ENCODE measurements at places on chromosomes 13 and 19.
A peak's percentile ranks its signal among the peaks of the same experiment; 100 is the strongest.

GRCh38 chr19:5070930-5071329, 102.0 kb downstream of the KDM4B start:
- no peak for DNase-seq

DNA sequence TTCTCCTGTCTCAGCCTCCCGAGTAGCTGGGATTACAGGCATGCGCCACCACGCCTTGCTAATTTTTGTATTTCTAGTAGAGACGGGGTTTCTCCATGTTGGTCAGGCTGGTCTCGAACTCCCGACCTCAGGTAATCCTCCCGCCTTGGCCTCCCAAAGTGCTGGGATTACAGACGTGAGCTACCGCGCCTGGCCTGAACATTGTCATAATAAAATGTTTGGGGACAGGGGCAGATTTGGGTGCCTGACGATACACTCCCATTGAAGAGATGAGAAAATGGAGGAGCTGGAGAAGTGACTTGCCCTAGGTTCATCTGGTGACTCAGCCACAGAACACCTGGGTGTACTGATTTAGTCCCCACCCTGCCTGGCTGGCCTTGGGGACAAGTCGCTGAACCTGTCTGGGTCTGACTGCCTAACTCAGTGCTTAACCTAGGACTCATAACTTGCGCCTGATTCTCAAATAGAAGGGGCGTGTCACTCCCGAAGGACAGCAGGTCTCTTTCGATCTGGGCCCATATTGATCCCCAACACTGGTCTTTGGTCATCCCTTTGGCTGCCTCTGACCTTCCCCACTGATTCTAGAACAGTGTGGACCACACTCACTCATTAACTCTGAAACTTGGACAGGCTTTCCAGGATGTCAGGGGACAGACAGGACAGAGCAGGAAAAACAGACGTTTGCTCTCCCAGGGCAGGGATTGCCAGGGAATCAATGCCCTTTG, 7.6 kb upstream of the BICRA start:
- peak; percentile 74 for DNase-seq

DNA sequence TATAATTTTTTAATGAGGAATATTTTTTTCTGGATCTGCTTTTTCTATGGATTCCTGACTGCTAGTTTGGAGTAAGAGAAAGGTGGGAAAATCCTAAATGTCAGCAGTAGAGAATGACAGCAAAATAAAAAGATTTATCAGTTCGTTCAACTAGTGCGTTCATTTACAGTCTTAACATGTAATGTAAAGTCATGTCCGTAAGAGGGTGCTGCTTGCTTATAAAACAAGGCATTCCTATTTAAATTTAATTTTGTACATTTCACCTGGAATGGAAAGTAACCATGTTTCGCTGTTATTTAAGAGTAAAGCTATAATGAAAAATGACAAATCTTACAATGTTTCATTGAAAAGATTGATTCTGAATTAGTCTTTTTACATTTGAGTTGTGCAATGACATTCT, 76.6 kb downstream of the ZMYM2 start:
- DNase-seq: no peak

- no peak for DNase-seq
These were observed 17.6 kb downstream of the ZNF296 start for GRCh38 chr19:45058622-45059159.

GRCh38 chr19:30146346-30146745, 204.3 kb downstream of the URI1 start:
- DNase-seq: no peak

DNA sequence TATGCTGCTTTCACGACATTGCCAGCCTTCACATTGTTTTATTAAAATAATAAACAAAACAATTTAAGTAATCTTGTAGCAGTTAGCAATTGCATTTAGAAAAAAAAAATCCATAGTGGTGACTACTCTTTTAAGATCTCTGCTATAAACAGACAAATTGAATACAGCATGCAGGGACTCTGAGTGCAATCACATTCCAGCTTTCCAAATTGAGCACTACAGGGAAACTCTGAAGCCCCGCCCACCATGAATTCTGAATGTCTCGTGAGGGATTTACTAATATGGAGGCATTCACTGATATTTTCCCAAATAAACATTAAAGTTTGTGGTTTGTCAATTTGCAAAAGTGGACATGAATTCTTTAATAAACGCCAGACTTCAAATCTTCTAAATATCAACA, 698.8 kb downstream of the LIG4 start:
- no peak for DNase-seq

DNA sequence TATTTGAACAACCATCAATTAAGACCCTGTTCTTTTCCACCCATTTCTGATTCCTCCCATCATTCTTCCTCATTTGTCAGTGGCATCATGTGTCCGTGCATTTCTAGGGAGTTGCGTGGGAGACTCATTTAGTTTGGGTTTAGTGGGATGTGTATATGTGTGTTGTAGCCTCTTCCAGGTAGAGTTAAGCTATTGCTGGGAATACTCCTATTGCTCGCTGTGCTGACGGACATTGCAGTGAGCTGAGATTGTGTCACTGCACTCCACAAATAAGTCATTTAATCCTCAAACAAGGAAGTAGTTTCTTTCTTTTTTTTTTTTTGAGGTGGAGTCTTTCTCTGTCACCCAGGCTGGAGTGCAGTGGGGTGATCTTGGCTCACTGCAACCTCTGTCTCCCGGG, 42.2 kb upstream of the RCBTB2 start:
- DNase-seq: no peak

DNA sequence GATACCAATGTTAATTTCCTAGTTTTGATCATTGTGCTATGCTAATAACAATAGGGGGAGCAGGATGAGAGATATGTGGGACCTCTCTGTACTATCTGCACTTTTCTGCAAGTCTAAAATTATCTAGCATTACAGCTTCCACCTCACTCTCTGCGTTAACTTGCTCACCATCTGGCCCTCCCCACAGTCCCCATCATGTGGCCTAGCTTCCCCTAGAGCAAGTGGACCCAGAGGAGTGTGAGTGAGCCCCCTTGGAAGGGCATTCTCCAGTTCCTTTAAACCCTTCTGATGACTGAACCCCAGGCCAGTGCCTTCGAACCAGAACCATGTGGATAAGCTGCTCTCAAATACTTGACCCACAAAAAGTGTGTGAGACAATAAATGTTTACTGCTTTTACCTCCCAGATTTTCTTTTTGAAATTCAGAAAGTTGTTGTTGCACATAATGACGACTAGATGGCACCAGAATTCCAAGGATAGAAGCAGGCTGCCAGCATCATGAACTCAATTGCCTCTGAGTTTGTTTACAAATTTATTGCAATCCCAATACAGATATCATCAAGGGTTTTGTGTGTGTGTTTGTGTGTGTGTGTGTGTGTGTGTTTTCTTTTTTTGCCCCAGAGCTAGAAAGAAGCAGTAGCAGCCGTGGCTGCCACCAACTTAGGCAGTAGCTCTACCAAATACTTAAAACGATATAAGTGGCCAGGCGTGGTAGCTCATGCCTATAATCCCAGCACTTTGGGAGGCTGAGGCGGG, 49.0 kb upstream of the ZNF780A start:
- peak; percentile 13 for DNase-seq

- no peak for DNase-seq
These were observed 7.9 kb downstream of the DCAF15 start for GRCh38 chr19:13959962-13960862.

DNA sequence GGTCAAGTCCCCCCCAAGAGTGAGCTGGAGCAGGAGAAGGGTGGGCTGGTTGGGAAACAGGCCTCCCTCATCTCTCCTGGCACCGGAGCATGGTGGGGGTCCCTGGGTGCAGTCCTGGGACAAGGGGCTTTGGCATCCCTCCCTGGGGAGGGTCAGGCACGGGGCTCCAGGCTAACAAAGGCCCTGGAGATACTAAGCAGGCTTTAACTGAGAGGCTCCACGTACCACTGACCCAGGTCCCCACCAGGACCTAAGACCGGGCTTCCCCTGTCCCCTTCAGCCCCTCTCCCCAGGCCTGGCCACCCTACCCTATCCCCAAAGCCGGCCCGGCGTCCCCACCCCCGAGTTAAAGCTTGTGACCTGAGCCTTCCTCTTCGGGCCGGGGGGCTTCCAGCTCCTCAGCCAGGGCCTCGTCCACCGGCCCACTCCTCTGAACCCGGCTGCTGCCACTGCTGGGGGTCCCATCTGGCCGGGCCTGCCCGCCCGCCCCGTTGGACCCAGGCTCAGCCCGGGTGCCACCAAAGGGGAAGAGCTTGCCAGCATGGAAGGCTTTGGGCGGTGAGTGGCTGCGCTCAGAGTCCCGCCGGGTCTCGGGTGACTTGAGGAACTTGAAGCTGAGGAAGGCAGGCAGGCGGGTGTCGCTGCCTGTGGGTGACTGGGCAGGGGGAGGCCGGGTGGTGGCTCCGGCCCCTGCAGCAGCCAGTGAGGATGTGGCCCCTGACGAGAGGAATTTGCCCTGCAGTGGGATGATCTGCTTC, 10.1 kb downstream of the ANO8 start:
- DNase-seq: peak; percentile 55

DNA sequence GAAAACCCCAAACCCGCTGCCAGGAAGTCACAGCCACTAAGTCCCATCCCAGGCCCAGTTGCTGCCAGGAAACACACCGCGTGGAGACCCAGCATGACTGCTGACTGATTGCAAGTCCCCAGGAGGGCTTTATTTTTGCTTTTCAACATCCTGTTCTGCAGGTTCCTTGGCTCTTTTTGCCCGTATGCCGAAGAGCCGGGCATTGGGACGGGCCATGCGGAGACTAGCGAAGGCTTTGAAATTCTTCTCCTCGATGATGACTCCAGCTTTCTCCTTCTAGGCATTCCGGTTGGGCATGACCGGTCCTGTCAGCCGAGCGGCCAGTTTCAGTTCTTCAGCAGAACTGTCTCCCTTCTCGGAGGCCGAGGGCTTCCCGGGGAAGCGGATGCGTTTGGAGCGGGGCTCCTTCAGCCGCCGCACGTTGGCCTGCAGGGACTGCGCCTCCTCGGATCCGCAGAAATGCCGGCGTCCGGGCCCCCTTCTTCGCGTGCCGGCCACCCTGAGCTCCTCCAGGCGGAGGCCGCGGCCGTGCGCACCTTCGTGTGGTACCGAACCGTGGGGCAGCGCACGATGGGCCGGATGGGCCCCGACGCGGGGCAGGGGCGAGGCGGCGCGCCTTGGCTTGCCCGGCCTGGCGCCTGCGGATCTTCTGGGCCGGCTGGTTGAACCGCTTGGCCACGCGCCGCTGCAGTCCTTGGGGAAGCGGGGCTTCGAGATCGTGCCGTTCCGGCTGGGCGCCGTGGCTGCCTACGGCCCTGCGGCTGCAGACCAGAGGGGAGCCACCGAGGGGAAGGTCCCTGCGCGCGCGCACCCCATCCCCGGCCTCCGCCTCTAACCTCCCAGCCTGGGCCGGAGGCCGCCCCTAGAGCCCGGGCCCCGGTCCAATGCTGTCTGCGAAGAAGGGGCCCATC, 15.2 kb downstream of the ZSCAN5C start:
- DNase-seq: no peak

DNA sequence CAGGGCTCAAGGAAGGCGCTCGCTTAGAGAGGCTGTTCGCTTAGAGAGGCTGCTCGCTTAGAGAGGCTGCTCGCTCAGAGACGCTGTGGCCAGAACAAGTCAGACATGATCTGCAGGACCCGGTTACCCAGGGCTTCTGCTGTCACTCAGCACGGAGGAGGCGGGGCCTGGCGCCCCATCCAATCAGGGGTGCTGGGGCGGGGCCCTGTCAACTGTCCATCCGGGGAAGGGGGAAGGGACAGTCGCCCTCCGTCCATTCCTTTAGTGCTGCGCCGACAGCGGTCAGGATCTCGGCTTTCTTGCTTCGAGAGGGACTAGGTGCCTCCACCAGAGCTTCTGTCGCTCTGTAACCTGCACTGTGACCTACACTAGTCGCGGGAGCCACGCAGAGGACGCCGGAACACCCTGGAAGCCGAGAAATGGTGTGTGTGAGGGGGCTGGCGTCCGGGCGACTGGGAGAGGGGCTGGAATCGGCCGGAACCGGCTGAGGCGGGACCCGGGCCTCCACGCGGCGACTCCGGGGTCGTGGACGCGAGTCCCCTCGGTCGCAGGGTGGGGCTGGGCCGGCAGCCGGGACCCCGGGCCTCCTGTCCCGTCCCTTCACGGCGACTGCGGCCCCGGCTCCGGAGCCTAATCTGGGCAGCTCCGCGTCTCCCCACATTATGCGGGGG, at the start of gene ZNF440:
ZNF440 (plus strand) TSS at position 245 of the 671 bp plus-strand sequence; CDS start at position 420, 175 bp downstream.
- peak; percentile 98 for DNase-seq

DNA sequence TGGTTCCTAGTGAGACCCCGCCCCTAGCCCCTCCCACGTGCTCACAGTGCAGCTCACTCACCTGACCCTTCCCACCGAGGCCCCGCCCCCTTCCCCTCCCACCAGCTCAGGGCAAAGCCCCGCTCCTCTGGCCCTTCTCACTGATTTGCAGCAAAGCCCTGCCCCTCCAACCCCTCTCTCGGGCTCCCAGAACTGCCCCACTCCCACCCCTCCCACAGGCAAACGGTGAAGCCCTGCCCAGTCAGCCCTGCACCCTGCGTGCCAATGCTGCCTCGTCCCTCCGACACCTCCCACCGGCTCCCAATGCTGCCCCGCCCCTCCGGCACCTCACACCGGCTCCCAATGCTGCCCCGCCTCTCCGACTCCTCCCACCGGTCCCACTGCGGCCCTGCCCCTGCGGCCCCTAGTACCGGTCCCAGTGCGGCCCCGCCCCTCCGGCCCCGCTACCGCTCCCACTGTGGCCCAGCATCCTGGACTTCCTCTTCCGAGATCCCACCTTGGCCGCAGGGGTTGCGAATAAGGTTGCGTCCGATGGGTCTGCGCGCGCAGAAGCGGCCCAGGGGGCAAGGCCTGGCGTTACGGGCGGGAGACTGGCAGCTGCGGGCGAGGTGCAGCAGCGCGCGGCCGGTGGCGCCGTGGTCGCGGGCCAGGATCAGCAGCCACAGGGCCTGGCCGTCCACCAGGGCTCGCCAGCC, 834 bp downstream of the FBXO27 start:
- peak; percentile 87 for DNase-seq
